ENCODE measurements at places on chromosomes 5 and 9.

DNA sequence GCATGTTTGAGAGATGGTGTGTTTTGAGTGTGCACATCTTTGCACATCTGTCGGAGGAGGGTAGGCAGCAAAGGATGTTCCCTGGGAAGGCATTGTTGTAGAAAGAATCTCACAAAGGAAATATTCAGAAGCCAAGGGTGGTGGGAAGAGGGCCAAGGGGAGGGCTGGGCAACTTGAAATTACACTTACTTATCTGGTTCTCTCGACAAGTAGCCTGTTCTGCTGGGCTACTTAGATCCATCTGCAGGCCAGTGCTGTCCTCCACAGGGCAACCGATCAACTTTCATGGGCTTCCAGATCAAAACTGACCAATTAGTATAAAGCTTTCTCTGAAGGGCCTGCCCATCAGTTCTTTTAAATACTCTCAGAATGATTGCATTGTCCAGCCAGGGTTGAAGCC is 495.2 kb downstream of the GADD45G start:
- no peak for DNase-seq

DNA sequence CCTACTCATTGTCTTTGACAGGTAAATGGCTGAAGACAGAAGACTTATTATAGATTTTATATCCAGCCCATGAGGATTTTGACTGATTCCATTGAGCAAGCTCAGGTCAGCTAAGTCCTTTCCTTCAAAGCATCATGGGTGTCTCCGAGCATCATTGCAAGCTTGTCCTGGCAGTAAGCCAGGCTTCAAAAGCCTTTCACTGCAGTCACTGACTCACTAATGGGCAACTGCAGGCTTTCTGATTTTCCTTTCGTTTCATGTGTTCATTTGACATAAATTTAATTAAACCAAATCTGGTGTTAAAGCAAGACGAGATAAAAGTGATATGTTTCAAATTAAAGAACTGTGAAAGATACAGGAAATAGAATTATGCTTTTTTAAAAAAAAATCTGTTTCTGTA is 426.2 kb downstream of the ANXA1 start:
- no peak for DNase-seq

GRCh38 chr5:109964136-109964535 is 274.4 kb downstream of the MAN2A1 start:
- no peak for DNase-seq

GRCh38 chr9:120257483-120257882 is 322.5 kb downstream of the CDK5RAP2 start:
- DNase-seq = no peak

GRCh38 chr5:160357394-160357793 is 13.0 kb downstream of the C1QTNF2 start:
- no peak for DNase-seq

DNA sequence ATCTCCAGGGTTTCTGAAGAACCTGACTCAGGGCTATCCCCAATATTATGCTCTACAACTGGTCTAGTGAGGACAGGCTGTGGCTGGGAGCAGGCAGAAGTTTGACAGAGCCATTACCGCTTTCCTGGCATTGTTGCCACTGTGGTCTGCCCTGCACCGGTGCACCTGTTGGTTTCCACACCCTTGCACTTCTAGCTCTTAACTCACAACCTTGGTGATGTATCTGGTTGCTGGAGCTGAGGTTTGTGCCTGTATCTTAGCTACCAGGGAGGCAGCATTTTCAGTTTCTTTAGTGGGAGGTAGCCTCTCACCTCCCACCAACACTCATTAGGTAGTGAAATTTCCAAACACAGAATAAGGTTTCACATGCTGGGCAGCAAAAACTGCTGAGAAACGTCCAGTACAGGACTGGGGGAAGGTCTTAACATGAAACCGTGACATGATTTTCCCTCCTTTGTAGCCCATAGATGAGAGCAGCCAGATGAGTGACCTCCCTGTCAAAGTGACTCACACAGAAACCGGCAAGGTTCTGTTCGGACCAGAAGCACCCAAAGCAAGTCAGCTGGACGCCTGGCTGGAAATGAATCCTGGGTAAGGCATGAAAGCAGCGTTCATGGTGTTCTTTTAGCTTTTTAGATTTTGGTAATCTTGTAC is 57.7 kb downstream of the SMARCA2 start:
- no peak for DNase-seq

DNA sequence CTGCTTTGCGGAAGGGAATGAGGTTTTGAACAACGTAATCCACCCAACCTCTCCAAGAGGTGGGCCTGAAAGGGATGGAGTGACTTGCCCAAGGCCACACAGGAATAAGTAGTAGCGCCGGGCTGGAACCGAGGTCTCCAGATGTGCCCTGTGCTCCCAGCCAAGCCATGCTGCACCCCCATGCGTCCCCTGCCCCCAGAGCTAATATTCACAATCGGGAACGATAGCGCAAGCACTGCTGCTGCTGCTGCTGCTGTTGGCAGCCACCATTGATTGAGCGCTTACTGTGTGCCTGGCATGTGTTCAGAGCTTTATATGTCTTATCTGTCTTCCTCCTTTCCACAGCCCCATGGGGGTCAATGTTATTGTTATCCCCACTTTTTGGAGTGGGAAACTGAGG is 43.9 kb downstream of the AMBP start:
- DNase-seq = no peak

DNA sequence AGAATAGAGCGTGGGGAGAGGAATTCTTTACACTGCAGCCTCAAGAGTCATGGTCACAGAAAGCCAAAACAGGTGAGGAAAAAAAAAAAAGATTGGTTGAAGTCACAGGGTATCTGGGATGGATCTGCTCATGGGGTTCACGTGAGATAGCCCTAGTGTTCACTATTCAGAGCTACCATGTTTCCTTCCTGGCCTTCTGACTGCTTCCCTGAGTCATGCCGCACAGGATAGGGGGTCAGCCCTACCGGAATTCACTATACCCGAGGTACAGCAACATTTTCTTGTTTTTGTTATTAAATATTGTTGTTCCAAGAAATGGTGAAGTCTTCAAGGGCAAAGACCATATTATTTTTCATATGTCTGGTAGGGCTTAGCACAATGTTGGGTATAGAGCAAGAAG is 21.5 kb upstream of the MAN2A1 start:
- no peak for DNase-seq

- no peak for DNase-seq
These were observed 386.1 kb downstream of the ACTL7B start for GRCh38 chr9:108469654-108470053.

- DNase-seq = no peak
These were observed 12.1 kb downstream of the GALNT10 start for GRCh38 chr5:154202379-154203260.

- no peak for DNase-seq
These were observed 48.6 kb downstream of the ANXA2R start for GRCh38 chr5:42991404-42992087.

DNA sequence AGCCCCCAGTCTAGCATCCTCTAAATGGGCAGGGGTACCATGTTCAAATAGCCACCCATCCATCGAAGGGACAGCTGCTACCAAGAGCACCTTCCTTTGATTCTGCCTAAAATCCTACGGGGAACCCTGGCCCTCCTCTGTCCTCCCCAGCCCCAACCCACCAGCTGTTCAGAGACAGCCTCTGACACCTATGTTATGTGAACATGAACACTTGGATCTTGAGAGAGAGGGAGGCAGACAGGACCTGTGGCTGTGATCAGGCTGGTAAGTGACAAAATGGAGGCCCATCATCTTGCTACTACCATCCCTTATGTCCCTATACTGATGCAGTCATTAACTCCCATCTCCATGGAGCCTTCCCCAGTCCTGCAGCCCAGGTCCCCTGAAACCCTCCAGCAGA is 8.2 kb downstream of the SLC23A1 start:
- DNase-seq = no peak

DNA sequence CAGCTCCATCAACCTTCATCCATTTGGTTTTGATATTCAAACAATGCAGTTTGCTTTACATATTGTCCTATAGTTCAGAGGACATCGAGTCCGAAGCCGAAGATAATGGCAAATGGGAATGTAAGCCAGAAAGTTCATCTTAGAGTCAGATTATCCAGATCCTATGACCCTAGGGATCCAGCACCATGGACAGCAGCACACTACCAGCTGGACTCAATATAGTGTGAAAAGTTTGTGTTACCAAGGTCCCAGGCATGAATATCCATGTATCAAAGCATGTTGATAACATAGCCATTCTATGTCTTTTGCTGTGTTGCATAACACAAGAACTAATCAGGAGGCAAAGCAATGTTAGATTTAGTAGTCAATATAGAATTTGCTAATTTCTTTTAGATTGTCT is 46.3 kb downstream of the FSTL4 start:
- DNase-seq = no peak

DNA sequence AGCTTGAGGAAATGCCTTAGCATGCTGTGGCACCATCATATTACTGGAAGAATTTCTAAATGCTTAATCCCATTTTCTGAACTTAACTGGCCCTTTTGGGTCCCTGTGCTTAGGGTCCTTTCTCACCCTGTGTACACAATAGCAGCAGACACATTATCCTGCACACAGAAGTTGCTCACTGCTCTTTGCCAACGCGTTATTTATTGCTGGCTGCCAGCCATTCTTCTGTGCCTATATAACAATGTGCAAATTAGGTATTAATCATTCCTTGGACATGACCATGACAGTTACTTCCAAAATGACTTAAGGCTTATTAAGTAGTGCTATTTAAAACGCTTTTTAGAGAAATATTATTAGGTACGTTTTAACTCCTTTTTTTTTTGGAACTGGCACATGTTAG is 134.7 kb downstream of the FBN2 start:
- no peak for DNase-seq

DNA sequence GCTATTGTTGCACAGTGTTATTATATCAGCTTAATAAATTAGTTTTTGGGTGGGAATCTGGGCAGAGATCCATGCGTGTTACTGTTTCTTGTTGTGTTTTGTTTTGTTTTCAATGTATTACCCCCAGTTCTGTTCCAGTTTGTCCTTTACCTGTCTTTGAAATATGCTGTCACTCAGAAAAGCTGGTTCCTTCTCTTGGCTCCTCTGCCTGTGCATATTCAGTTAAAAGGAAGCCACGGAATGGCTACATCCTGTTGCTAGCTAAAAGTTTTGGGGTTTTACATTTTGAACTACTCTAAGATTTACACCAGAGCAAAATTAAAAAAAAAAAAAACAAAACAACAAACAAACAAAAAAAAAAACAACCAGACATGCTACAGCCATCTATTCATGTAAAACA is 374.9 kb upstream of the RORB start:
- no peak for DNase-seq

- DNase-seq = no peak
These were observed 15.9 kb downstream of the ATP6V0E1 start for GRCh38 chr5:172999372-172999973.

DNA sequence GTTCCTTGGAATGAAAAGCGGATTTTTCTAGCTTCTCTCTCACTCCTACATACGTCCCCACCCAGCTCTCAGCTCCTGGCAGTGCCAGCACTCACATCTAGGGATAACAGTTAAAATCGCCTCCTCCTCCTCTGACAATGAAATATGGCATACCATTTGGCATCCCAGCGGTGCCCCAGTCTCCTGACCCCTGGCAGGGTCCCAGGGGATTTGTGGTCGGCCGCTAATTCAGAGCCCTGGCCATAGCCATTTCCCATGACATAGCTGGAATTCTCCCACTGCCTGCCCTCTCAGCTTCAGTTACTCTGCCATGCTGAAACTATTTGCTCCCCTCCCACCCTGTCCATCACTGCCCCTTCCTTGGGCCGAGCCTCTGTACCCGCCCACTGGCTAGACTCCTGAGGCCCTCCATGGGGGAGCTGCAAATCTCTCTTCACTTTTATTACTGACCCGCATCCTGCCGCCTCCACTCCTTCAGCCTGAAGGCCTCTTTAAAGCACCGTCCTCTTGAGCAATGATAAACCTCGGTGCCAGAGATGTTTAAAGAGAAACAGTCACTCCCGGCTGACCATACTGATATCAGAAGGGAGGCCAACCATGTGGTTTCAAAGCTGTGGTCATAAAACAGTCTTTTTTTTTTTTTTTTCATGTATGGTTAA is 139.8 kb downstream of the SLIT3 start:
- peak; percentile 83 for DNase-seq

DNA sequence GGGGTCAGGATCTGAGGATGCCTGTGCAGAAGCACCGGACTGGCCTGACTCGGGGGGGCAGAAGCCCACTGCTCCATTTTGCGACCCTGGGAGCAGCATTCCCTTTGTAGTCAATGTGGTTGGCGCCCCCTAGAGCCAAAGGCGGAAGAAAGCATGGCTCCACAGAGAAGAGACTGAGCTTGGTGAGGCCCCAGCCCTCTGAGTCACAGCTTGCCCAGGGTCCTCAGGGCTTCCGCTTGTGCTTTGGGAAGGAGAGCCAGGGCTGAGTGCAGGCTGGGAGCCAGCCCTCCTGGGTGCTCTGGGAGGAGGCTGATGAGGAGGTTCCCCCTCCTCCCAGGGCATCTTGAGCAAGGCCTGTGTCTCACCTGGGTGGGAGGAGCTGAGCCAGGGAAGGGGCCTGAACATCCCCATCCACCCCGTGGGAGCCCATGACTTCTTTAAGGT is 5.5 kb upstream of the AQP3 start:
- DNase-seq = peak; percentile 73

- no peak for DNase-seq
These were observed 20.9 kb downstream of the WHRN start for GRCh38 chr9:114484215-114484853.

GRCh38 chr9:14095277-14095676 is 218.7 kb downstream of the NFIB start:
- no peak for DNase-seq

GRCh38 chr9:8252445-8252844 is 452.9 kb upstream of the DMAC1 start:
- DNase-seq = no peak

DNA sequence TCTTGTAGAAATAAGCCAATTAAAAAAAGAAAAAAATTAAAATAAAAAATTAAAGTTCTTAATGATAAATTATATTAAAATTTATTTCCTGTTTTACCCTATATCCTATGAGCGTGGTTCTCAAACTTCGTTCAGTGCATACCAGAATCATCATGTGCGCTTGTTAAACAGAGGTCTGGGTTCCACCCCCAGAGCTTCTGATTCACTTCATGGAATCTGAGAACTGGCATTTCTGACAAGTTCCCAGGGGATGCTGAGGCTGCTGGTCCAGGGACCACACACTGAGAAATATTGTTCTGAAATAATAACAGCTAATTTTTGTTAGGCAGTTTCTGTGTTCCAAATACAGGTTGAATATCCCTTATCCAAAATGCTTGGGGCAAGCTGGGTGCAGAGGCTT is 79.3 kb downstream of the TMC1 start:
- DNase-seq = no peak

GRCh38 chr5:171852255-171852681 is 66.7 kb downstream of the SMIM23 start:
- no peak for DNase-seq

Data from Caco-2 (cell line).